ENCODE measurements at places on chromosomes 3 and 15.

DNA sequence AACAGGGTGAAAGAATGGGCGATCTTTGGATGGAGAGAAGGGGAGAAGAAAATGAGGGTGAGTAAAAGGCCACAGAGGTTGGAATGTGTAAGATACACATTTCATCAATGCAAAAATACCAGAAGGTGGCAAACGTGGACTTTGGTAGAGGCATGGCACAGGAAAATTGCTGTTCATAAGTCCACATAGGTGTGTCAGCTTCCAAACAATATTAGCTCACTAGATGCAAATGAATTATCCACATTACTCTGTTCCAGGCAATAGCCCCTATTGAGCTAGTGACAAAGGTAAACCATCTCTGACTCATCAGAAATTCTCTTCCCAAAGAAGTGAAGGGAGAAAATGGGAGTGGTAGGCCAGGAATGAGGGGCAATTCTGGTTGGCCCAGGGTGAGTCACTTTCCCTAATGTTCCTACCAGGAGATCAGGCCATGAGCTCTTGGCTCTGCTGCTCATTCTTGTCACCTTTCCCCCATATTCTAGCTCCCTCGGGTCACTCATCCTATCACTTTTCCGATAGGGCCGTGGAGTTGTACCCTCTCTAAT, 19.9 kb downstream of the ACKR2 start:
- no peak for DNase-seq

DNA sequence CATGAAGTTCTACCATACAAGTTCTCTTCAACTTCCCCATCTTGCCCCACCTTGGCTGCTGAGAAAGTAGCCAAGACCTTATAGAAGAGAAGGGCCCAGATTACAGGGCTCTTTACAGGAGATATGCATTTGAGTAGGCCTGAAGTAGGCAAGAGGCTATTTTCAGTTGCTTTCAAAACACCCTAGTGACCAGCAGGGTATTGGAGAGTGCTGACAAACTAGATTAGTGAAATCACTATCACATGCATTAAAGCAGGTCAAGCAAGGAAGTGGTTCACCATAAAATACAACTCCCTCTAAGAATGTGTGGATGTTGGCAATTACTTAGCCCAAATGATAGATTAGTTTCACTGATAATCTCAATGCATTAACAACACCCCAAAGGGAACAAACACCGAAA, 2.7 kb upstream of the LZTFL1 start:
- no peak for DNase-seq

DNA sequence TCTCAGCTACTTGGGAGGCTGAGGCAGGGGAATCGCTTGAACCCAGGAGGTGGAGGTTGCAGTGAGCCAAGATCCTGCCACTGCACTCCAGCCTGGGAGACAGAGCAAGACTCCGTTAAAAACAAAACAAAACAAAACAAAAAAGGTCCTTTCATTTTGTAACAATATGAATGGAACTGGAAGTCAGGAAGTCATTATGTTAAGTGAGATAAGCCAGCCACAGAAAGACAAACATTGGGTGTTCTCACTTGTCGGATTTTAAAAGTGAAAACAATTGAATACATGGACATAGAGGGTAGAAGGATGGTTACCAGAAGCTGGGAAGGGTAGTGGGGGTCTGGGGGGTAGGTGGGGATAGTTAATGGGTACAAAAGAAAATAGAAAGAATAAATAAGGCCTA, 12.5 kb upstream of the B3GALNT1 start:
- DNase-seq: no peak

- DNase-seq: no peak
Observed at GRCh38 chr3:64305731-64306130, 80.5 kb upstream of the PRICKLE2 start.

GRCh38 chr3:27615555-27615954, 106.6 kb downstream of the EOMES start:
- DNase-seq: no peak

DNA sequence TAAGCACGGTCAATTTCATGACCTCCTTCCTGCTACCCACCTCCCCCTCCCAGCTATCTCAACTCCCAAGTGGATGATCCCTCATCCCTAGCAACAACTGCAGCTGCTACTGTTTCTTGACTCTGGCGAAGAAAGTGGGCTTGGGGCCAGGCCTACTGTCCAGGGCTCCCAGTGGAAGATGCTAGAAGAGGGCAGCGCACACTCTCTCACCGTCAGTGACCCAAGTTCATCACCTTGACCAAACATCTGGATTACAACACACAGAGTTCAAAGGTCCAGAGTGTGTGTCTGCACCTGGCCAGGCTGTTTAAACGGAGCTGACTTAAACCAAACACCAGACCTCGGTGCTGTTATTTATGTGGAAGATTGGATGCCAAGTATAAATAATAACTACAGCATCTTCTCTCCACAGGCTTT, 385.6 kb downstream of the SHQ1 start:
- DNase-seq: no peak

GRCh38 chr3:45064512-45065372, 38.6 kb downstream of the CLEC3B start:
- DNase-seq: no peak

GRCh38 chr15:79849789-79850188, 47.0 kb downstream of the MTHFS start:
- no peak for DNase-seq

DNA sequence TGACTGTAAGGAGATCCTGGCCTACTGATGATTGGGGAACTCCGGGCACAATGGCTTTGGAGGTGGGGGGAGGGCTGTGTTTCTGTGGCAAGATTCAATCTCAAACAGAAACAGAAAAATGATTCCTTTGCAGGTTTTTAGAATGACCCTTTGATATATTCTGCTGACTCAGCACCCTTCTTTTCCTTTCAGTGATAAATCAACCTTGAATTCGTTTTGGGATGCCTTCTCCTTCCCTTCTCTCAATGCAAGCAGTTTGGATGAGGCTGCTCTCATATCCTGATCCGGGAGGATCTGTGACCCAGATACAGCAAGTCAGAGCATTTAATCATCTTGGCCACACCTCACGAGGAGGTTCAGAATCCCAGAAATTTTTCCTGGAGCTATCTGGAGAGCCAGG, 156.1 kb upstream of the PRICKLE2 start:
- DNase-seq: no peak

DNA sequence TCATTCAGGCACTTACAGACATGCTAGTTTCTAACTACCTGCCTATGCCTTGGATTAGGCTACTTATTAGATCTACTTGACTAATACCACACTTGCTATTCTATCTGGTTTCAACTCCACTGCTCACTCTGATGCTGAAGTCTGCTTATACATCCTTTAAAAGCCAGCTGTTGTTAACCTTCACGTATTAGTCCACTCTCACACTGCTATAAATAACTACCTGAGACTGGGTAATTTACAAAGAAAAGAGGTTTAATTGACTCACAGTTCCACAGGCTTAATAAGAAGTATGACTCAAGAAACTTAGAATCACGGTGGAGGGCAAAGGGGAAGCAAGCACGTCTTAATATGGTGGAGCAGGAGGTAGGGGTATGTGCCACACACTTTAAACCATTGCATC, 47.7 kb upstream of the ANKRD28 start:
- no peak for DNase-seq

DNA sequence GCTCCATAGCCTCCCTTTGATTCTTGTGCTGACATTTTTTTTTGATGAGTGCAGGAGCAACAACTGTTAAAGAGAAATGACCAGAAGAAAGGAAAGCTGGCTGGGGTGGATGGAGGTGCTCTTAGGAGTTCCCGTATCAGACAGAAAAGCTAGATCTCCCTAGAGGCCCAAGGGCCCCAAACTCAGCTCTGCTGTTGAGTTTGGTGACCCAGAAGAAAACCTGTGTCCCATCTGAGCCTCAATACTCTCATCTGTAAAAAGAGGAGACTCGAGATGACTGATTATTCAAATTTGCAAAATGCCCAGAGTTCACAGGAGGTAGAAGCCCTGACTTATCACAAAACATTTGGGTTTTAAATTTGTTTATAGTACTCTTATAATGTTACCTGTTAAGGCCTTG, 142.4 kb downstream of the TIGIT start:
- no peak for DNase-seq

DNA sequence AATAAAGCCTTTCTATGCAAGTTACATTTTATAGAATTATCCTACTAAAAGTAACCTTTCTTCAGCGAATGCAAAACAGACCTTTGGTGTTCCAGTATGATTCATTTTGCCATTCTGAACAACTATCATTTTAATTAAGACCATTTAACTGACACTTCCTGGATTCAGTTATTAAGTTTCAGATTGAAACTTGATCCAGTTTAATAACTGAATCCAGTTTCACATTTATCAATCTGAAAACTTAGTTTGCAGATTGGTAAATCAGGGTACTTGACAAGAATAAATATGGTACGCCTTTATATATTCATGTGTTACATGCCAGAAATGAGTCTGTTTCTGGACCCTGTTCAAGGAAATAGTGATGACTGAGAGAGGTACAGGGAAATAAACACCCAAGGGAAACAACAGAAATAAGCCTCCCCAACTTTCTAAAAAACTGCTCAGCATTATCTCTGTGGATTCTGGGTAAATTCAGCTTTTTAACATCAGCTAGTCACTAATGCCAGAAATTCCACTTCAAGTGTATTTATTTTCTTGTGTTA, 23.3 kb upstream of the NFKBIZ start:
- no peak for DNase-seq

- no peak for DNase-seq
Observed at GRCh38 chr15:34647569-34648293, 64.3 kb upstream of the GOLGA8B start.

DNA sequence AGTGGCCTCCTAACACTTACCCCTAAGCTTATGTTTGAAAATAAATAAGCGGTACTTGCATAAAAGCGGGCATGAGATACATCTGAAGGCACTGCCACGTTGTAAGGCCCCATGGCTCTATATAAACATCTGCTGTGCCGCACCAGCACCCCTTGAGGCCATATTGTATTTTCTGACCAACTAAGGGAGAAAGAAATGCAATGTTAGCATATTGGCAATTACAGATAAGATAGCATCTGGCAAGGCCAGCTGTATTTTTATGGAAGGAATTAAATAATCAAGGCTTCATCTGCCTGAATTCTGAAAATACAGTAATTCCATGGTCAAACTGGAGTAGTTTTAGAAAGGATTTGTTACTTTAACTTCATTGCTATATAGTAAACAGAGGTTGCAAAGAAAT, 28.7 kb downstream of the TMEM39A start:
- DNase-seq: no peak

GRCh38 chr3:195544230-195544536, 1.1 kb upstream of the PPP1R2 start:
- DNase-seq: no peak

DNA sequence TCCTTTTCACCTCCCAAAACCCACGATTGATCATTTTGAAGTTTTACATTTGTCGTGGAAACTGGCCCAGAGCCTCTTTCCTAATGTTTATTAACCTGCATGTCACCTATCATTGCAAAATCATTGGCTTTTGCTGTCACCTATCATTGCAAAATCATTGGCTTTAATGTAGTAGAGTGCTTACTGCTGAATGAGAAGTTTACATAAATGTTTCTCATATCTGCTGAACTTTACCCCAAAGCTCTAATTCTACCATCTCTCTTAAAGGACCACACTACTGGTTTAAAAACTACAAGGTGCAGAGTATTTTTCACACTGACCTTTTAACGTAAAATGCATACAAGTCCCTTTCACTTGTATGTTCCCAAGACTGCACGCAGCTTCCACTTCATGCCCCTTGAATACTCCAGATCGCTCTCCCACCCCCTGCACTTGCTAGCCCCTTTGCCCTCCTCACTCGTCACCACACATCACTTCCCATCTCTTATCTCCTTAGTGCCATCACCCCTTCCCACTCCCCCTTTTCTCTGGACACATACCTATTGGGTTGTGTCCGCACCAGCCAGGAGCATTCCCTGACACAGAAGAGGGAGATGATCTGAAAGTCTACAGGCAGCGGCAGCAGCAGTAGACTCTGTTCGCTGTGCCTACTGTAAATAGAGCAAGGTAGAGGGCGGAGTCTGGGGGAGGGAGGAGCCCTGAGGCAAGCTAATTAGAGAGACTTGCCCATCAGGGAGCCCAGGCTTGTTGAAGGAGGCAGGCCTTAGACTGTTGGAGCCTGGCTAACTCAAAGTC, 30.2 kb upstream of the ATOSA start:
- no peak for DNase-seq

DNA sequence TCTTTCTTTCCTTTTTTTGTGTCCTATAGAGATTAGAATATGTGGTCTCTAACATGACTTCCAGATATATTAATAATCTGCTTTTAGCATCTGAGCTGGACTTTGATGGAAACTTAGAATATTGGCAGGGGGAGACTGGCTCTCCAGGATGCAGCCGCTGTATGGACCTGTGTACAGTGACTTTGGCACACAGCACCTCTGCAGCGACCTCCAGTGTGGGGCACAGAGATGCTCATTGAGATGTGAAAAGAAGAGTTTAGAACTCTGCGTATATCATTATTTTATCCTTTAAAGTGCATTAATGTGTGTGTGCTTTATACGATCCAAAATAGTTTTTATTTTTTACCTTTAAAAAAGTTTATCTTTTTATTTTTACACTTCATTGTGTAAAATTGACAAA, 18.3 kb downstream of the CFAP161 start:
- no peak for DNase-seq

DNA sequence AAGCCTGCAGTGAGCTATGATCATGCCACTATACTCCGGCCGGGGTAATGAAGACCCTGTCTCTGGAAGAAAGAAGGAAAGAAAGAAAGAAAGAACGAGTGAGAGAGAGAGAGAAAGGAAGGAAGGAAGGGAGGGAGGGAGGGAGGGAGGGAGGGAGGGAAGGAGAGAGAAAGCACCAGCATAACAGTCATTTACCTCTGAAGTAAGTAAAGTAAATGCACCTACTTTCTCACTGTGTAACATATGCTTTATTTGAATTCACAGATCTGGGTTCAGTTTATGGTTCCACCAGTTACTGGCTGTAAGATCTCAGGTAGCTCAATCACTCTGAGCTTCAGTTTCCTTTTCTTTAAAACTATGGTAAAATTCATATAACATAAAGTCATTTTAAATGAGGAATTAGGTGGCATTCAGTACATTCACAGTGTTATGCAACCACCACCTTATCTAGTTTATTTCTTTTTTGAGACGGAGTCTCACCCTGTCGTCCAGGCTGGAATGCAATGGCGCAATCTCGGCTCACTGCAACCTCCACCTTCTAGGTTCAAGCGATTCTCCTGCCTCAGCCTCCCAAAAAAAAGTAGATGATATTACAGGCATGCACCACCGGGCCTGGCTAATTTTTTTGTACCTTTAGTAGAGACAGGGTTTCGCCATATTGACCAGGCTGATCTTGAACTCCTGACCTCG, 16.1 kb upstream of the RAD54L2 start:
- DNase-seq: no peak

- DNase-seq: no peak
Observed at GRCh38 chr3:100316641-100317069, 17.9 kb upstream of the NIT2 start.

GRCh38 chr3:123841476-123842238, 42.5 kb downstream of the MYLK start:
- no peak for DNase-seq
